Stimulated activated CD4-positive, alpha-beta T cell treated with anti-CD3 and anti-CD28 coated beads, Interleukin-15, amount 100 ng/mL, for 24 hours (primary cell): ENCODE measurements at places on chromosomes 1 and 21.

DNA sequence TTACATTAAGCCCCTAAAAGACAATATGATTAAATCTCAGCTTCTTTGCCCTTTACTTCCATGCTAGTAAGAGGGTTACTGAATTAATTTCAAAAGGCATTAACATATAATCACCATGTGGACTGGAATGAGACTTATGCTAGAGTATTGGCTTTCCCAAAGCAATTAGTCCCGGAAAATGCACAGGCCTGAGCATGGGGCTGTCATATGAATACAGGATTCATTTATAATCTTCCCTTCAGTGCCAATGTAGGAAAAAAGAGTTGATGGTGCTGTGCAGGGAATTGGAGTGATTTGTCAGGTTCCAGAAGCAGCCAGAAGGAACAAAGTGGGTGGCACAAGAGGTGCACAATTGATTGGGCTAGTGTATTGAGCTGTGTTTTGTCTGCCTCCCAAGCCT is 199.0 kb upstream of the L1TD1 start:
- no peak for DNase-seq

DNA sequence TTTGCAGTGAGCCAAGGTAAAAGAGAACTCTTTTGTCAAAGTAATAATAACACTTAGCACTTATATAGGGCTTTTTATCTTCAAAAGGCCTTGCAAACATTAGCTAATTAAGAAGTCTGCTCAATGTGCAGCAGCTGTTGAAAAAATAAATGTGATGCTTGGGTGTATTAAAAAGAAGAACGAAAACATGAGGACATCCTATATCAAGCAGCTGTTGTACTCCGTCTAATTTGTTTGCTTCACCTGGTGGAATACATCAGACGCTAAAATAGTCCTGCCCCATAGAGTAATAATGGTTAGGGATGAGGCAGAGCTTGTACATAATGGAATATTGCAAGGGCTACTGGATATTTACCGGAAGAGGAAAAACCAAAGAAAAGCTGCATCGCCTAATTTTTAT is 299.5 kb downstream of the ST6GALNAC3 start:
- DNase-seq, result no peak

GRCh38 chr1:85581802-85582686 is 1.5 kb downstream of the CCN1 start:
- DNase-seq, result no peak

- DNase-seq, result no peak
Observed at GRCh38 chr1:10975567-10976326, 36.7 kb upstream of the TARDBP start.

- peak; percentile 38 for DNase-seq
Observed at GRCh38 chr21:33642896-33643657, 776 bp downstream of the ITSN1 start.

DNA sequence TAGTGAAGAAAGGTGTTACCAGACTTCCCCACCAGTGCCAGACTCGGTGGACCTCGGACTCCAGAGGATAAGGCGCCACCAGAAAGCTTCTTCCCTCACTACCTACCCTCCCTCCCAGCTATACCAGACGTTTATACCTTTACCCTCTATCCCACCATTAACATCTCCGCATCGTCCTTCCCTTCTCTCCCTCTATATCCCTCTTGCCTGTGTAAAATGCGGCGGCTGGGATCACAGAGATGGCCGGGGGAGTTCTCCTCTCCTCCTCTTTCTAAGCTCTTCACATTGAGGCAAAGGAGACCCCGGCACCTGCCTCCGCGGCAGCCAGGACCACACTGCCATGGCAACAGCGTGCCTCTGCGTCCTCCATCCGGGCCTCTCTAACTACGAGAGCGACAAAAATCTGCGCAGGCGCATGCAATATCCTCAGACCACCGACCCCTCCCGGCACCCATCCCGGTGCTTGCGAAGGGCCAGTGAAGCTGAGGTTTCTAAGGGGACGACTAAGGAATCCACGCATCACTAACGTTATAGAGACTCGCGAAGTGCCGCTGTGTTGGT is at the start of gene CCDC181:
Gene CCDC181, minus strand, starts transcription at position 394 of the 561 bp plus-strand sequence. CDS start 2,547 bp downstream, outside the sequence.
- DNase-seq, result peak; percentile 76

DNA sequence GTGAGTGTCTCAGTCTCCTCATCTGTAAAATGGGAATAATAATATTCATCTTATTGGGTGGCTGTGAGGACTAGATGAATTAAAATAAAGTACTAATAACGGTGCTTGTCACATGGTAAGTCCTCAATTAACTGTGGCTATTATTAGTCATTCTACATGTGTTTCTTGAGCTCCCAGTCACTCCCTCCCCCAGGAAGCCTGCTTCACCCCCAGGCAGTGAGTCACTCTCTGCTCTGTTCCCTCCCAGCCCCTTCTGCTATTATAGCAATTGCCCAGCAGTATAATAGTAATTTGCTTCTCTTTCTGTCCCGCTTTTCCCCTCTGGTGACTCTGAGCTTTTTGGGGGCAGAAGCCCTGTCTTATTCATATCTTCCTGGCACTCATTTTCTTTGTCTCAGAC is 102.0 kb downstream of the BEND5 start:
- no peak for DNase-seq

GRCh38 chr1:162351246-162351842 is 25.3 kb downstream of the SPATA46 start:
- no peak for DNase-seq

DNA sequence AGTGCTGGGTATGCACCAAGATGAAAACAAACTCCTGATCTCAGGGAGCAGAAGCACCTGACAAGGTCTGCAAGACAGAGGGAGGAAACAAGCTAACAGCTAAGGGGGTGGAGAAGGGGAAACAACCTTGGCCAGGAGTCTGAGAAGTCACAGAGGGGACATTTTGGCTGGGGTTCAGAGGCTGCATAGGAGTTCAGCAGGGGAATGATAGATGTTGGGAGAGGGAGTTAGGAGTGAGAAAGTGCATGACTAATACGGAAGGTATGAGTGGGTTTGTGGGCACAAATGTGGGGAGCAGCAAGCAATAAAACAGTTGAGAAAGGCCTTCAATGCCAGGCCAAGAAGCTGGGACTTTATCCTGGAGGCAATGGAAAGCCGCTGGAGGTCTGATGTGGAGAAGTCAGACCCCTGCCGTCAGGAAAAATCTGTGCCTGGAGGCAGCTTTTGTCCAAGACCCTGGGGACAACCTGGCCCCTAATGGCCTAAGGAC is 16.4 kb downstream of the EPHA2 start:
- DNase-seq, result peak; percentile 30

DNA sequence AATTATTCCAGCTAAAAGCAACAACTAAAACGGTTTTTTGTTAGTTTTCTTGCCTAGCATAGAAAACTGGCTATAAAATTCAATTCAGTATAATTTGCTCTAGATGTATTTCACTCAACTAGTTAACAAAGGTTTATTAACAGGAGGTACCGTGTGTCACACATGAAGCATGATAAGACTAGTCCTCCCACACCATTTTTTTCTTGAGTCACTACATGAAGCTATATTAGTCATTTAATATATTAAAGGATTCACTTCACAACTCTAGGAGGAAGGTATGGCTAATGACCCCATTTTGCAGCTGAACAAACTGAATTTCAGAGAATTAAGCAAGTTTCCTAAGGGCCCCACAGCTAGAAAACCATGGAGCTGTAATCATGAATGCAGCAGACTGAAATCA is 307.8 kb upstream of the USP25 start:
- no peak for DNase-seq

GRCh38 chr1:9066945-9067807 is 2.3 kb downstream of the SLC2A5 start:
- DNase-seq, result no peak

- DNase-seq, result no peak
Observed at GRCh38 chr1:224064150-224064549, 49.8 kb upstream of the FBXO28 start.

DNA sequence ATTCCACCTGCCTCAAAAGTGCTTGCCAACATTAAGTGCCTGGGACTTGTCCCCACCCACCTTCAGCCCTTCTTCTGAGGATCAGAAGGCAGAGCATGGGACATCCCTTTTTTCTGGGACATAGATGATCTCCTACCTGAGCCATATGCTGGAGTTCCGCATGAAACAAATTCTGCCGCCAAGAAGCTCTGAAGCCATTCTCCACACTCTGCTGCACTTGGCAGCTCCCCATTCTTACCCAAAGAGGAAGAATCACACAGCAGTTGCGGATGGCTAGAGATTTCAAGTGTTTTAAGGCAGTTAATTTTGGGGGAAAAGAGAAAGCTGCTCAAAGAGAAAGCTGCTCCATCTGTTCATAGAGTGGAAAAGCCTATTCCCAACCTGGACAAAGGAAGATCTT is 197.3 kb upstream of the COA6 start:
- DNase-seq, result no peak

- no peak for DNase-seq
Observed at GRCh38 chr1:51553911-51554310, 34.8 kb upstream of the EPS15 start.

GRCh38 chr1:165129568-165130164 is 226.8 kb downstream of the LMX1A start:
- peak; percentile 51 for DNase-seq
